ENCODE measurements at places on chromosomes 2 and 18.
A peak's percentile ranks its signal among the peaks of the same experiment; 100 is the strongest.

- DNase-seq: no peak
These were observed 15.9 kb downstream of the ERFE start for GRCh38 chr2:238174701-238175100.

DNA sequence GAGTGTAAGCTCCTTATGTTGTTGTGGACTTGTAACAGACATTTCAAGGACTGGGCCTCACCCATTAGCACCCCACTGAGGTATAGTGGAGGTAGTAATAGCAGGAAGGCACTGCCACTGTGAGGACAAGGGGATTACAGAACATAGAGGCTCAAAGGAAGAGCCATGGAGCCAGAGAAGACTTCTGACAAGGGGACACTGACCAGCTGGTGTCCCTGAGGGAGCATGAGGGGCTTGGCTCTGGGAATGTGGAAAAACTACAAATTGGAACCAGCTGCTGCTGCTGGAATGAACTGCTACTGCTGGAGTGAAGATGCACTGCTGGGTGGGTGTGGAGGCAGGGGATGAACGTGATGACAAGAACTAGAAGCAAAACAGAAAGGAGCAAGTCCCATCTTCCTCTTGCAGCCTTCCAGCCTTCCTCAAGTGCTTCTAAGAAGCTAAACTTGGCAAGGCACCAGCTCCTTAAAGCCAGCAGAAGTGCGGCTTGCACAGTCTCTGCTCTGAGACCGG is 167.3 kb upstream of the NOSTRIN start:
- no peak for DNase-seq

- DNase-seq: no peak
These were observed 48.5 kb downstream of the NAT8 start for GRCh38 chr2:73593680-73594079.

- DNase-seq: no peak
These were observed 190.3 kb downstream of the C1D start for GRCh38 chr2:67872481-67872880.

GRCh38 chr2:135875491-135876065 is 665 bp downstream of the MCM6 start:
- DNase-seq: peak; percentile 74

- DNase-seq: no peak
These were observed 66.5 kb downstream of the SMAD7 start for GRCh38 chr18:48884306-48884705.

DNA sequence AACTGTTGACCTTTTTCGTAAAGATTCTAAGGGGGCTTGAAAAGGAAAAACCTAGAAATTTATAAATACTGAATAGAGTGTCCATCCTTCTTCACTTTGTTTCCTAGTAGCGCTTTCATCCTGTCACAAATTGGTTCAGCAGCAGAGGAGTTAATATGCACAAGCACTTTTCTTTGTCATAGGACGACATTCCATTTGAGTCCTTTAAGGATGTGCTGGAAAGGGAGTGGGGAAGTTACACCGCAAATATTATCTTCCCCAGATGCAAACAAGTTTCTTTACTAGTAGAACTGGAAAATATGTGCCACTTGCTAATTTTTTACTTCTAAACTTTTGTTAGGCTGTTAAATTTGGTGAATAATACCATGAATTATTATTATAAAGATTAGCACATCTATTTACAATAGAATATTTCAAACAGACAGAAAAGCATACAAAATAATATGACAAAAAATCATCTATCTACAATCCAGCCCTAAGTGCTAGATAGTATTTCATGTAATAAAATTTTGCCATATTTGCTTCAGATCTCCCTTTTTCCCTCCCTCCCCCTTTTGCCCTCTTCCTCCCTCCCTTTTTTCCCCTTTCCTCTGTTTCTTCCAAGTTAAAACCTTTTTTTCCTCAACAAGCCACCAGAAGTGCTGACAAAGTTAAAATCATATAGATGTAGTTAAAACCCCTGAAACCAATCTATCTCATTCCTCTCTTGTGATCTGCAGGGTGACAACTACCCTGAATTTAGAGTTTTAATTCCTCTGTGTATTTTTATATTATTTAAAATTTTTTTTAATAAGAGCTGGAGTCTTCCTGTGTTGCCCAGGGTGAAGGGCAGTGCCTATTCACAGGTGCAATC is 50.5 kb upstream of the MAP4K3 start:
- no peak for DNase-seq

DNA sequence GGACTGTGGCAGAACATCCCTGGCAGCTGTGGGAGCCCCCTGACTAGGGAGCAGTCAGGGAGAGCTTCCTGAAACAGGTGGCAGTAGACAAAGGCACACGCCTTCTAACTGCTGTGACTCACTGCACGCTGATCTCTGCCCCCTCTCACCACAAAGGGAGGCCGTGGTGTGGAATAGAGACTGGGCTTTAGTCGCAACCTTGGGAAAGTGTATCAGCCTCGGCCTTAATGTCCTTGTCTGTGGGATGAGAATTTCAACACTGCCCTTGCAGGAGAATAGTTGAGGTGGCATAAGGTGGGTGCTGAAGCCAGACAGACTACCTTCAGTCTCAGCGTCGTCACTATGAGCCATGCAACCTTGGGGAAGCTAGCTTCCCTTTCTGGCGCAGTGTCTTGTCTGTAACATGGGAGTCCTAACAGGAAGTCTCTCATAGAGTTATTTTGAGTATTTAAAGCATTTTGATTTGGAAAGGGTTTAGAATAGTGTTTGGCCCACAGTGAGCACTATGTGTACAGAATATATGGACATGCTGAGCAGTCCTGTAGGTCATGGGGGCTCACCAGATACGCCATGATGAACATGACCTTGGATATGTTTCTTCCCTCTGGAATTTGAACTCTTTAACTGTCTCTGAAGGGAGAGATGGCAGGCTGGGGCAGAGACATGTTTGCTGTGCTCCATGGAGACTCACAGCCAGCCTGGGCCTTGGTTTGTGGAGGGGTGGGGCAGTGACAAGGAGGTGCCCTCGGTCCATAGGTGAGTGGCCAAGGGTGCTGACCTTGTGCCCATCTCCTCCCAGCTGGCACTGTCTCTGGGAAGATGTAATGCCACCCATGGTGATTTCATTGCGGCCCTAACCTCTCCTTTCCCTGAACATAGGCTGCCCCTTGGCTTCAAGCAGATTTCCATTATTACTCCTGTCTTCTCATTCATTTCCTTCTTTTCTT is 29.5 kb upstream of the SMAD7 start:
- no peak for DNase-seq

GRCh38 chr18:25239581-25240419 is 112.2 kb downstream of the ZNF521 start:
- no peak for DNase-seq

DNA sequence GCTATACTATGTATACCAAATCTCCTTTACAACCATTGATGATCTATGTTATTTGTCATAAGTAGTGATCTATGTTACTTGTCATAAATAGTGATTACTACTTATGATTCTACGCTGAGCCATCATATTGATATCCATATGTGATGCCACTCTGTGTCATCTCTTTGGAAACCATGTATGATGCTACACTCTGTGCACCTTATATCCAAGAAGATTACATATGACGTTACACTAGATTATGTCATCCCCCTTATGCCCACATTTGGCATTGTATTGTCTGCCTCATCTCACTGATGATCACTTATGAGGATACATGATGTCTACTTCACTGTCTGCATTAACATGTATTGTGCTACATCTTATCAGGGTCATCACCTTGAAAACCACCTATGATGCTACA is 42.9 kb downstream of the DAW1 start:
- no peak for DNase-seq
